ENCODE measurements at places on chromosomes 16 and 17.

- DNase-seq: no peak
Measured at GRCh38 chr16:337437-337836, 15.1 kb downstream of the AXIN1 start.

GRCh38 chr16:580946-581498, 8.8 kb upstream of the RAB40C start:
- no peak for DNase-seq

GRCh38 chr17:41919165-41919817, 540 bp upstream of the ACLY start:
- DNase-seq: no peak

- no peak for DNase-seq
Measured at GRCh38 chr17:7792611-7793010, 41.4 kb upstream of the KDM6B start.

GRCh38 chr16:8611886-8612600, 9.5 kb upstream of the METTL22 start:
- DNase-seq: peak; percentile 19

- no peak for DNase-seq
Measured at GRCh38 chr17:46195939-46196716, 2.9 kb upstream of the KANSL1 start.

DNA sequence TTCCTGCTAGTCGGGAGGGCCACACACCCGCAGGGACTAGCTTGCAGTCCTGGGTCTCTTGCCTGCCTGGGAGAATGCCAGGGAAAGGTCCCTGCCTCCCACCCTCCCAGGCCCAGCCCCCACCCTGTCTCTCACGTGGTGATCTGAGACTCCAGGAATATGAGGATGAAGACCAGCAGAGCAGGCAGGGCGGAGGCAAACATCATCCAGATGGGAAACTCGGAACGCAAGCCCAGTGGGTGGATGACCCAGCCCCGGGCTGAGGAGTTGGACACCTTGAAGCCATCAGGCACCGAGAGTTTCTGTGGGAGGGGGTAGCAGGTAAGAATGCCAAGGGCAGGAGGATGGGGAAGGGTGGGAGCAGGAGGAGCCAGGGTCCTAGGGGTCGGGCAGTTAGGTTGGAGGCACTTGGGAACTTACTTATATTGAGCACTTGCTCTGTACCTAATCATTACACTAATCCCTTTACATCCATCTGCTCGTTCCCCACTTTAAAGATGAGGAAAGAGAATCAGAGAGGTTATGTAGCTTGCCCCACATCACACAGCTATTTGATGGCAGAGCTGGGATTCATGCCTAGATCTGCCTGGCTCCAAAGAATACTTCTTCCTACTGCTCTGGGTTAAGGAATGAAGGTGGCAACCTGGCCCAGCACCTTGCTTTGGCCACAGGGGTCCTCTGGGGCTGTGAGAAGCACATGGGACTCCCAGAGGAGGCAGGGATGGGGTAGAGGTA, 13.4 kb downstream of the SLC4A1 start:
- DNase-seq: no peak

DNA sequence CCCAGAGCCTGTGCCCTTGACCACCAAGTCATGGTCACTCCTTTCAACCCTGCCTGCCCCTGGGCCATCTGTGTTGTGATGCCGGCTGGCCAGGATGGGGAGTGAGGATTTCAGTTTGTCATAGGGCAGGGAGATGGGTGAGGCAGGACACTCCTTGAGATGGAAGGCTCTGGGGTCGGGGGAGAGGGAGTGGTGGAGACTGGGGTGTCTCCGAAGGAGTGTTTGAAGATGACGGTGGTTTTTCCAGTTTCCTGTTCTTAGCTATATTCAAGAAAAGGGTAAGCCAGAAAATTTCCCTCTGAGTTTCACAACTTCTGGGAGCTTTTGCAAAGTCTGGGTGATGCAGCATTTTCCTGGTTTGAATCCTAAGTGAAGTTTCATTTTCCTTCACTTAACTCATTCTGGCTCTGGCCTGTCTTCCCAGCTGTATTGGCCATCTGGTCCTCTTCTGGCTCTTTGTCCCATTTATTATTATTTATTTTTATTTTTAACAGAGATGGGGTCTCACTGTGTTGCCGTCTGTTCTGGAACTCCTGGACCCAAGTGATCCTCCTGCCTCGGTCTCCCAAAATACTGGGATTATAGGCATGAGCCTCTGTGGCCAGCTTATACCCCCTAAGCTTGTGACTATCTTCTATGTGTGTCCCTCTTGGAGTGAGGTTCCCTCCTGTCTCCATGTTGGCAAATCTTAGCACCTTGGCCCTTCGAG, 27.7 kb downstream of the ABCC1 start:
- DNase-seq: peak; percentile 84

Data from IMR-90 (cell line).